Fibroblast of skin of left quadriceps (primary cell): ENCODE measurements at places on chromosomes 4 and X.

DNA sequence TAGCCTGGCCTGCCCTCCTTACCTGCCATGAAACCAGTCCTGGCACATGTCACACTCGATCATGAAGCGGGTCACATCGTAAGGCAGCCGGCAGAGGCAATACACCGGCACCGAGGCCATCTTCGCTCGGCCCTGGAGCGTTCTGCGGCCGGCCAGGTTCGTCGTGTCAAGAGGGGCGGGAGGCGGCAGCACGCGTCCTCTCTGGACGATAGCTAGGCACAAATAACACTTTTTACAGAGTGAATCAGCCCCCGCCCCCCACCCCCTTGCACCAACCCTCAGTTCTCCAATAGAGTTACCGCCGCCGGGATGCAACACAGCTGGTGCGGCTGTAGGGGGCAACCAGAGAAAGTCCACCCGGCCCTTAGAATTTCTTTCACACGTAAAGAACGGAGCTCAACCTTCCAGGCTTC, 1.7 kb downstream of the PHF8 start:
- DNase-seq: peak; percentile 31

DNA sequence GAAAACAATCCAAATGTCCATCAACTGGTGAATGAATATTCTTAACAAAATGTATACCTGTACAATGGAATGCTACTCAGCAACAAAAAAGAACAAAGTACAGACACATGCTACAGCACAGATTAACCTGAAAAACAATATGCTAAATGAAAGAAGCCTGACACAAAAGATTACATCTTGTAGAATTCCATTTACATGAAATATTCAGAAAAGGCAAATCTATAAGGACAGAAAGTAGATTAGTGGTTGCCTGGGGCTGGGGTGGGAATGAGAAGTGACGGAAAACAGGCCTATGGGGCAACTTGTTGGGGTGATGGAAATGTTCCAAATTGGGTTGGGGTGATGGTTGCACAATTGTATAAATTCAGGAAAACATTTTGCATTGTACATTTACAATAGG, 219.1 kb upstream of the GPC4 start:
- DNase-seq: no peak

- DNase-seq: no peak
Measured at GRCh38 chrX:47380268-47380667, 9.9 kb downstream of the ZNF157 start.

DNA sequence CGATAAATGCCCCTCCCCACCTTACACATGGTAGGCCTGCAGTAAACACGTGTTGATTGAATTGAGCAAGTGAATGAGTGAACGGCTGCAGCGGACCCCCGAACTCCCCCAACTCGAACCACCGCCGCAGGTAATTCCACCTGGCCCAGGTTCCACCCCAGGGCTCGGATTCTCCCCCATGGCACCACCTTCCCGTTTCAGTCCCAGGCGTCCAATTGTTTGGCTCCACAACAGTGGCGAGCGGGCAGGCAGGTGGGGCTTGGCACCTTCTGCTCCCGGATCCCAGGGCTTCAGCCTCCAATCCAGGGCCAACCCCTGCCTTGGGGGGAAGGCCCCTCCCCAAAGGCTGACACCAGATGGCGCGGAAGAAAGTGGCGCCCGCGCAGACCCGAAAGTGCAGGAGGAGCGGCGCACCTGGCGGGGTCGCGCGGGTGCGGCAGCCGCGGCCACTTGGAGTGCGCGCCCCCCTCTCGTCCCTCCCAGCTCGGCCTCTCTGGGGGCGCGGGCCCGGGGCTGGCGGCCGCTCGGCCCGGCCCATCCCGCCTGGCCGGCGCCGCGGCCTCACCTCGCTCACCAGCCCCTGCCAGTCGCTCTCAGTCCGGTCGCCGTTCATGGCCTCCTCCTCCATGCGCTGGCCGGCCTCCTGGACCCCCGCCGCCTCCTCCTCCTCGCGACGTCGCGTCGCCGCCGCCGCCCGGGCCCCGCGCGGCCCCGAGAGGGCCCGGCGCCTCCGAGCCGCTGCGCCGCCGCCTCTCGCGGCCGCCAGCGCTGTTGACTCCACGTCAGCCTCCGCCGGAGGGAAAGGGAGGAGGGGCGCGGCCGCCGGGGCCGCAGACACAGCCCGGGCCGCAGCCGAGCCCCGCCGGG, at the start of gene CCDC149:
Gene CCDC149 (minus strand): TSS at position 791 of the 867 bp plus-strand sequence. CDS start 178 bp downstream, at position 613.
- peak; percentile 39 for DNase-seq

DNA sequence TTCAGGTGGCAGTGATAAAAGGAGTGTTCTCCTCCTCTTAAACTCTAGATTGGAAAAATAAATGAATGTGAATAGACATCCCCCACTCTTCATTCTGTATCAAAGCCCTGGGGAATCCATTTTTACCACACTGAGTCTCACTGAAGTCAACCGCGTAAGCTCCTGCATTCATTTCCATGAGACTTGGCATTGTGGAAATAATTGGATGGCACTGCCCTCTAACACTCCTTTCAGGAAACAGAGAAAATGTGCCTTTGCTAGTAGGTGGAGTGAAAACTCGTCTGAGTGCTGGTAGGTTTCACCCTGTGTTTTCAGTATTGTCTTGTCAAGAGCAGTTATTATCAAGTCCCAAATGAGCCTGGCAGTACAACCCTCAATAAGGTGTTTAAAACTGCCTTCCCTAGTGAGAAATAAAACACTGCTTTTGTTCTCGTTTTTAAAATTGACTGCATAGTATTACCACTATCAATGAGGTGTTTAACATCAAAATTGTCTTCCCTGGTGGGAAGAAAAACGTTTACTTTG, 9.7 kb upstream of the CDKN2AIP start:
- DNase-seq: no peak

DNA sequence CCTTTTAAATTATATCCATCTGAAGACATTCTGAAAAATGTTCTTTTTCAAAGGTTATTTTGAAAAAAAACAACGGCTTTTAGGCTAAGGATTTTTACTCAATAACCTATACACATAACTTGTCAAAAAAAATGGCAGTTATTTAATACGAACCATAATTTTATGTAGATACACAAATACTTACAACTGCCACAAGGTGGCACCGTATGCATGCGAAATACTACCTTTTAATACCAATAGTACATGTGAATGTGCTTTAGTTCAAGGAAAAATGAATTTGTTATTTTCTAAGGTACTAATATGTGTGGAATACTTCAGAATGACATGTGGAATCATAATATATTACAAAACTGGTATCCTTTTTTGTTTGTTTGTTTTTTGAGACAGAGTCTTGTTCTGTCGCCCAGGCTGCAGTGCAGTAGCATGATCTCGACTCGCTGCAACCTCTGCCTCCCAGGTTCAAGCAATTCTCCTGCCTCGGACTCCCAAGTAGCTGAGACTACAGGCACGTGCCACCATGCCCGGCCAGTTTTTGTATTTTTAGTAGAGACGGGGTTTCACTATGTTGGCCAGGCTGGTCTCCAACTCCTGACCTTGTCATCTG, 4.6 kb upstream of the MAD2L1 start:
- peak; percentile 44 for DNase-seq

GRCh38 chr4:6109842-6110560, 90.3 kb downstream of the JAKMIP1 start:
- no peak for DNase-seq

DNA sequence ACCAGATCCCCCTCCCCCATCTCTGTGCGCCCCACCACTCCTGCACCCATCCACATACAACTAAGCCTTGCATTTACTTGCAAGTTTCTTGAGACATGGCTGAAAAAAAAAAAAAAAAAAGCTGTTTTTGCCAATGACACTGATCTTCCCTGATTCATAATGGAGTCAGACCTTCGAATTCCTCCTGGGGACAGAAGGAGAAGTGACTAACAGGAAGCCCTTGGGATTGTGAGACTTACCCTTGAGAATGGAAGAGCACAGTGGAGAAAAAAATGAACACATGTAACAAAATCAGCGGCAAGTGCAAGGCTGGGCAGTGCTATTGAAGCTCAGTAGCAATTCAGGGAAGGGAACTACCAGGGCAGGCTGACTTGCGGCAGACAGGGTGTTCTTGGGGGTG, 288.4 kb downstream of the BCOR start:
- DNase-seq: no peak

- DNase-seq: peak; percentile 11
Measured at GRCh38 chr4:34196375-34196774, 2047.9 kb downstream of the ARAP2 start.

- no peak for DNase-seq
Measured at GRCh38 chr4:104210420-104210819, 284.3 kb downstream of the CXXC4 start.

DNA sequence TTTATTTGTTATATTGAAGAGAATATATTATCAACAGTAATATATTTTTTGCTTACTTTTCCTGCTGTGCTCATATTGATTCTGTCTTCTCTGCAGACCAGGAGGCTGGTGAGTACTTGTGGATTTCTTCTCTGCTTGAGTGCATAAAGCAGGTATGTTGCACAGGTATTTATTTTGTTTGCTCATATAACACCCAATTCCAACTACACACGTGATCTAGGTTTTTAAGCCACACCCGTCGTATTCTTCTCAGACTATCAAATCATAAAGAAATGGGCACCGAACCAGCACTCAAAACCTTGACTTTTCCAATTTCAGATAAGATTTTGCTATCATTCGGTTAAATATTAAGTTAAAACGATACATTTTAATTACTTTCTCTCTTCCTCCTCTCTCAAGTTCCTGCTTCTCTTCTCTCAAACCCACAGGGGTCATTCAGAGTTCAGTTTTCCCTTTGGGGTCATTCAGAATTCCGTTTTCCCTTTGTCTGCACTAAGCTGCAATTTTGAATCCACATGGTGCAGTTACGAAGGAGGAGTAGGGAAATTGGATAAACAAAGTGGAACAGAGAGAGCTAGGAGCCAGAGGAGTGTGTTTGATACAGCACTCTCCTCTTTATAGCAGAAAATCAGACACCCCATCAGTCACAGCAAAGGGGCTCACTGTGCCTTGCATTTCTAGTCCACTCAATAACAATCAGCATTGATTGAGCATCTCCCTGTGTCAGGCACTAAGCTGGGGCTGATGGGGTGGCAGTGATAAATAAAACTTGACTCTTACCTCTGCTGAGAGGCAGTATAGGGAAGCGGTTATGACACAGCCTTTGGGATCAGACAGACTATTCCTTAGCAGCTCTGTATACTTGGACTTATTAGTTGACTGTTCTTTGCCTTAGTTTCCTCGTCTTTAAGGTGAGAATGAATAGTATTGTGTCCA, at the start of gene ADH1C:
Gene ADH1C (minus strand): TSS at position 145 of the 936 bp plus-strand sequence. CDS start 71 bp downstream, at position 74.
- DNase-seq: no peak

DNA sequence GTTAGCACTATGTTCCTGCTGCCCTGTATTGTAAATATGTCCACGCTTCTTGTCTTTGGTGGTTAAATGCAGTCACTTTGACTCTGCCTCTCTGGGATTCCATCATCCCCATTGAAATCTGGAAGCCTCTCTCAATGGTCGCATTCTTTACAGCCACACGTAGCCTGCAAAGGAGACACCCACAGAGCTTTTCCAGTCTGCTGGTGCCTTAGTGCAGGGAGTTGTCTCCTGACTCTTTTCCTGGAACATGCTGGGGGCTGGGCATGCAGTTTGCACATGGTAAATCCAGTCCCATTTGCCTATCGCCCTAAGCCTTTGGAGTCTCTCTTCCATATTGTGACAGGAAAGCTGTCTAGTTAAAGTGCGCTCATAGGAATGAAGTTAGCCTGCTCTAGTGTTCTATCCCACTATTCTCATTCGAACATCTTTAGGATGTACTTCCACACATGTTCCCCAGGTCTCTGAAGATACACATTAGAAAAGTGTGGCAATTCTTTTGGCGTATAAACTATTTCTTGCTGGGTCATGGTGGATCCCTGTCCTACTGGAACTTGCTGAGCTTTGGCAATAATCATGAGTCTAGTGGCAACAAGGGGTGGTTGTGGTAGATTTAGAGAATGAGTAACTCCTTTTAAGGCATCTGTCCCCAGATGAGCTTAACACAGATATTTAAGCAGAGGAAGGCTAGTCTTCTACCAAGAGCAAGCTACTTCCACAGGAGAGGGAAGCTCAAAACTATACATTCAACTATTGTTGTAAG, 33.7 kb downstream of the COQ2 start:
- peak; percentile 53 for DNase-seq
